ENCODE measurements at places on chromosomes 3 and 15.
A peak's percentile ranks its signal among the peaks of the same experiment; 100 is the strongest.

DNA sequence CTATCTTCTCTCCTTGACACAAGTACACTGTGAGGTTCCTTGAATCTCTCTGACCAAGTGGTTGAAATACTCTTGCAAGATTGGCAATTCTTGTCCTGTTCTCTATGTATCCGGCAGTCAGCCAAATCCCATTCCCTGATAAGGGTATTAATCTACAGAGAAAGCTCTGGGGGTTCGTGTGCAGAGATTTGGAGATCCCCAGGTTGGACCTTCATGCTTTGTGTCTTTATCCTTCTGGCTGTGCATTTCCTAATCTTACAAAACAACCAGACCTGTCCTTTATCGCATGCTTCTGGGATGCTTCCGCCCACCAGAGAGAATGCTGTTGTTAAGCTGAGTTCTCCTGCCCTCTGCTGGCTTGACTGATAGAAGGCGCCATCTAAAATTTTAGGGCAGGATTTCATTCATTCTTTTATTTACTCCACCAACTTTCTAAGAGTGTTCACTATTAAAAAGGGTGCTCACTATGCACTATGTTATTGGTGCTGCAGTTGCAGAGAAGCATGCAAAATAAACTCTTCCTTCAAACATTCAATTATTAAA, 8.6 kb upstream of the SST start:
- DNase-seq: peak; percentile 60

- DNase-seq: no peak
Measured at GRCh38 chr3:48756640-48757039, 39.6 kb upstream of the IP6K2 start.

GRCh38 chr15:45435124-45435903, 57.0 kb upstream of the GATM start:
- DNase-seq: no peak

DNA sequence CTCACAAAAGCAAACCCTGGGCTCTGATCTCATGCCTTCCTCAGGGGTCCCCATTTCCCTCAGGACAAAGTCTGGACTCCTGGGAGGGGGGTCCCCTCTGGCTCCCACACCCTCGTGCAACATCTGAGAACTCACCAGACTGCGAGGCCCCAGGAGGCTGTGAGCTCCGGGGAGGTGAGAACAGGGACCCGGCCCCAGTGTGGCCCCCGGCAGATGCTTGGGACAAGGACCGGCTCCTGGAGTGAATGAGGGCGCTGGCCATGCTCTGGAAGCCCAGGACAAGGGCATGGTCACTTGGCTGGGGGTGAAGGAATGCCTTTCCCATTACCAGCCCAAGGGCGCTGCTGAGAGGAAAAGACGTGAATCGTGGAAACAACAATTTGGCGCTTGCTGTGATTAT, 48.0 kb downstream of the LINGO1 start:
- DNase-seq: no peak

DNA sequence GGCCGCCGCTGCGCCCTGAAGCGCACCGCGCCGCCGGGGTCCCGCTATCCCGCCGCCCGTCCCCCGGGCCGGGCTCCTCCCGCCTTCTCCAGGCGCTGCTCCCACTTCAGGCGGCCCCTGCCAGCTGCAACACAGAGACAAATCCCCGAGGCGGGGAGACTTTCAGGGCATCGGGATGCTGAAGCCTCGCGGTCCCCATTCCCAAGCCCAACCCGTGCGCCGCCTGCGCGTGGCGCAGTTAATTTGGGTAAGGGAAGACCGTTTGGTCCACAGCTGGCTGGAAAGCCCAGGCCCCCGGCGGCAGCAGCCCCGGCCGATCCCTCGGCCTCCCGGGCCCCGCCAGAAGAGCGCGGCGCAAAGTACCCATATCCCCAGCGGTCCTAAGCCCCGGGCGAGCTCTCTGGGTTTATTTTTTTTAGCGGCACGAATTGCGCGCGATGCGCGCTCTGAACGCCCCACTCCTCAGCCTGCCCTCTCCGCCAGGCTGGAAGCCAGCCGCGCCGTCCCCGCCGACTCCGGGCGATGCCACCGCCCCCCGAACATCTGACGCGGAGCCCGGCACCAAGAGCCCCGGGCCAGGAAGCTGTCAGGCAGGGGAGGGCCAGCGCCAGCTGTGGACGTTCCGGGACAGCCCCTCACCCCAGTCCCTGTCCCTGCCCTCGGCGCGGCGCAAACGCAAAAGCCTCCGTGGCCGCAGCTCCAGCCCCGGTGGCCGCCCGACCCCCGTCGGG, 517 bp downstream of the FBN1 start:
- DNase-seq: peak; percentile 62

DNA sequence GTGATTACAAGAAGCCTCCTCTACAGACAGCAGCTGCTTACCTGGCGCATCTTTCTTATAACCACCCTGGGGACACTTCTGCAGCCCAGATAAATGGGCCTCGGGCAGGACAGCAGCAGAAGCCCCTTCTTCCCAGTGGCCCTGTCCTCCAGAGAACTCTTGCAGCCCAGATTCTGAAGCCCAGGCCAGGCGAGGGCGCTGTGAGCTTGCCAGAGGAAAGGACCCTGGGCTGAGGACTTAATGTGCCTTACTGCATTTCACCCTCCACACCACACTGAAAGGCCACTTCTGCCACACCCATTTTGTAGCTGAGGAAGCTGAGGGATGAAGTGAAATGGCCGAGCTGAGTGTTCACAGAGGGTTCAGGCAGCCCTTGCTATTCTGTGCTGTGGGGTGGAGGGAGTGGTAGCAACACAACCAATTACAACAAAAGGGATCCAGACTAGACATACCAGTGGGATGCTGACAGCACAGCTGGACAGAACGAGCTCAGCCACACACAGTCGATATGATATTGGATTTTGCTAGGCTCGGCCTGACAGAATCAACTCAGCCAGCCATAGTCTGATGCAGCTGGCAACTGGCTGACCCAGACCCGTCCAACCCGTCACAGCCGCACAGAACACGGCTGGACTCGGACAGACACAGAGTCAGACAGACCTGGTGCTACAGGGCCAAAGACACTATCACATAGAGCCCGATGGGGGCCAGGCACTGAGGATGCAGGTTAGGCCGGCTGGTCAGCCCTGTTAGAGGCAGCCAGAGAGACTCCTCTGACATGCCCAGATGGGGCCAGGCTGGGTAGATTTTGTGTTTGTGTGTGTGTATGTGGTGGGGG, 7.3 kb downstream of the ACOX2 start:
- peak; percentile 66 for DNase-seq

DNA sequence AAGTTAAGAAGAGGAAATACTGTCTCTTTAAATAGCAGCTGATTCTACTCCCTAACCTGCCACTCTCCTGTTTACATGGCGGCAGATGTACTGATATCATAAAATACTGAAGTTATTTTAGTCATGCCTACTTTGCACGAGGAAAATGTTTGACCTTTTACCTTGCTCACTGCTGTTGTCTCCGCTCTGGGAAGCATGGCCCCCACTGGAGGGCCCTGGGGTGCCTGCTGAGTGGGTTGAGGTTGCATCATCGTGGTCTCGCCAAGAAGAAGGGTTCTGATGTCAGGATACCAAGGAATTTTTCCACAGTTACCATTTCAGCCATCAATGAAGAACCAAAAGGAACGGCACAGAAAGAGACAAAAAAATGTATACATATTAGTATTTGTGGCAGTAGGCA, 16.7 kb downstream of the MEIS2 start:
- no peak for DNase-seq

DNA sequence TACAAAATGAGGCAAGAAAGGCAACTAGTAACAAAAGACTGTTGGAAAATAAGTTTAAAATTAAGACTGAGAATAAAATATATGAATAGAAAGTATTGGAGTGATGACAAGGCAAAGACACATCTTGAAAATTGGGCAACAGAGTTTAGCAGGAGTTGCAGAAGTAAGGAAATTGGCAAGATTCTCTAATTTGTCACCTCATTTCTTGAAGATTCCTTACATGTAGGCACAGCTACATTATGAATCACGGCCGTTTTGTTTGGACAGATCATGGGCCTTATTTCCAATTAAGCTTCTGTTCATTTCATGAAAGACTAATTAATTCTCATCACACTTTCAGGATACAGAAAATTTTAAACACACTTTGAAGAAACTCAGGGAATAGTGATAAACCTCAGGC, 170.1 kb downstream of the ROBO1 start:
- no peak for DNase-seq

GRCh38 chr15:48915861-48916260, 37.9 kb downstream of the EID1 start:
- DNase-seq: no peak

- DNase-seq: no peak
Measured at GRCh38 chr3:74880237-74880636, 265.8 kb upstream of the CNTN3 start.

DNA sequence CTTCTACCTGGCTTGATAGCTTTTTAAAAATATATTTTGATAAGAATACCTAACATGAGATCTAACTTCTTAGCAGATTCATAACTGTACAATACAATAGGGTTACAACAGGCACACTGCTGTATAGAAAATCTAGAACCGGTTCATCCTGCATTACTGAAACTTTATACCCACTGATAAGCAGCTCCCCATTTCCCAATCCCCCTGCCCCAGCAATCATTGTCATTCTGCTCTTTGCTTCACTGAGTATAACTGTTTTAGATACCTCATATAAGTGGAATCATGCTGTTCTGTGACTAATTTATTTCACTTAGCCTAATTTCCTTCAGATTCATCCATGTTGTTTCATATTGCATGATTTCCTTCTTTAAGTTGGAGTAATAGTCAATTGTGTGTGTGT, 906.0 kb downstream of the GBE1 start:
- DNase-seq: no peak

DNA sequence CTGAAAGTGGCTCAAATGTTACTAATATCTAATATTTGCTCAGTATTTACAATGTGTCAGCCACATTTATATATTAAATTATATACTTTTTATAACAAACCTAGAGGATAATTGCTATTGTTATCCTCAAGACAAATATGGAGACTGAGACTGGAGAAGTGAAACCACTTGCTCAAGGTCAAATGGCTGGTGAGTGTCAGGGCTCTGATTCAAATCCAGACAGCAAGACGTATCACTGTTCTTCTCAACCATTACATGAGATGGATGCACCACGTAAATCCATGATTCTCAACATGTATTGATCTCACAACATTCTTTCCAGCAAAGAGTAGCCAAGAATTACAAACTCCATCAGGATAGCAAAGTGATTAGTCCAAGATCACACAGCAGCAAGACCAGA, 53.8 kb upstream of the CPB1 start:
- DNase-seq: no peak

DNA sequence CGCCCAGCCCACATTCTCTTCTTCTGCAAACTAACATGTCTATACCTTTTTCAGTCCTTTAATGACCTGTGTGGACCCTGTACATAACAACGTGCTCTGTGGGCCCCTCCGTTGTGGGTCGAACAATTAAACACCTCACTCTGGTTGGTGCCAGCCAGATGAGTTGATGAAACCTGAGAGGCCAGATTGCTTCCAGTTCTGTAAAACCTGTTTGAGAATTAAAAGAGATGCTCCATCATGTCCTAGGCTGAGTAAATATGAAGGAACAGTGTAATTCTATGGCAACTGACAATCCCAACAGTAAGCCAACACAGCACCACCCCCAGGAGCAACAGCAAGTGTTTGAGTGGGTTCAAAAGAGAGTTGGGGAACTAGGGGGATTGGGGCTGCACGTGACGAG, 5.7 kb upstream of the THBS1 start:
- no peak for DNase-seq

DNA sequence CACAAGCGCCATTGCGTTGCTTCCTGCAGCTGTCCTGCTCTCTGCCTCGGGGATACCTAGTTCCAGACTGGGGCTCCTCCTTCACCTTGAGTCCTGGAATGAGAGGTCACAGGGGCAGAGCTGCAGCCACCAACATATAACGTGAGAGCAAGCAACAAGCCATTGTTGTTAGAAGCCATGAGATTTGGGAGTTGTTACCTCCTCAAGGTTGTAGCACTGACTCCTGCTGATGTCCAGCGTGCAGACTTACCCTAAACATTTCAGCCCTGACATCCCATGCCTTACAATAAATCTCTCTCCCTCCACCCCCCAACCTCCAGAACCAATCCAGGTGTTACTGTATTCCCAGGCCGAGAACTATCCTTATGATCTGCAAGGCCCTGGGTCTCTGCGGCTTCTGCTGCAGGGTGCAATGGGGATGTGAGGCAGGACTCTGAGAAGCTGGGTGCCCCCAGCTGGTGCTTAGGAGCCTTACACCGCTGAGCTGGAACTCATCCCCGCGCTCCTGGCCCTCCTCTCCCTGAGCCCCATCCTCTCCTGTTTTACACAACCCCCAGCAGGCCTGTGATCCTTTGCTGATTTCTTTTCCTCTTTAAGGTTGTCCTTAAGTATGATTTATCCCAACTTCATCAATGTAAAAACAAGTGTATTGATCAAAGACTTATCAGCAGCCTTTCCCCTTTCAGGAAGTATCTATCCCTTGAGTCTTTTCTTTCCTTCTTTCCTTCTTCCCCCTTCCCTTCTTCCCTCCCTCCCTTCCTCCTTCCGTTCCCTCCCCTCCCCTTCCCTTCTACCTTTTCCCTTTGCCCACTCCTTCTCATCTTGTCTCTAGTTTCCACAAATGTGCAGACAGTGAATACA, 84.2 kb upstream of the ABHD2 start:
- peak; percentile 42 for DNase-seq

GRCh38 chr3:152148579-152148978, 120.2 kb upstream of the MBNL1 start:
- DNase-seq: no peak

GRCh38 chr3:42130007-42130328, 38.8 kb downstream of the TRAK1 start:
- no peak for DNase-seq

DNA sequence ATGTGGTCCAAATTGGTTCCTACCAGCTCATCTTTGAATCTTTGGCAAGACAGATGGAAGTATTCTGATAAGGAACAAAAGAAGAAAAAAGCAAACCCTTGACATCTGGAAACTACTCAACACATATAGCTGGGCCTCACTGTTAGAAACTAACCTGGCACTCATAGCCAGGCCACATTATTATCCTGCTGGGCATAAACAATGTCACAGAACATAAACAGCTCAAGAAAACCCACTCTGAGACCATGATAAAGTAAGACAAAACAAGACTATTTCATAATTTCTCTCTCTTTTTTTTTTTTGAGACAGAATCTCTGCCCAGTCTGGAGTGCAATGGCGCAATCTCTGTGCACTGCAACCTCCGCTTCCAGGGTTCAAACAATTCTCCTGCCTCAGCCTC, 1093.2 kb downstream of the FHIT start:
- DNase-seq: no peak

DNA sequence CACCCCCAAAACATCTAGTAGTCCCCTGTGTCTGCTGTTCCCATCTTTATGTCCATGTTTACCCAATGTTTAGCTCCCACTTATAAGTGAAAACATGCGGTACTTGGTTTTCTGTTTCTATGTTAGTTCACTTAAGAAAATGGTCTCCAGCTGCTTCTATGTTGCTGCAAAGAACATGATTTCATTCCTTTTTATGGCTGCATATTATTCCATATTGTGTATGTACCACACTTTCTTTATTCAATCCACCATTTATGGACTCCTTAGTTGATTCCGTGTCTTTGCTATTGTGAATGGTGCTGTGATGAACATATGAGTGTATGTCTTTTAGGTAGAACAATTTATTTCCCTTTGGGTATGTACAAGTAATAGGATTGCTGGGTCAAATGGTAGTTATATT, 51.2 kb downstream of the GRK7 start:
- no peak for DNase-seq

Data from endothelial cell (in vitro differentiated cells).